ENCODE measurements at places on chromosomes 13 and 19.

- DNase-seq: no peak
Measured at GRCh38 chr19:48395170-48395455, 1.6 kb downstream of the GRIN2D start.

- no peak for DNase-seq
Measured at GRCh38 chr19:16345457-16345856, 20.8 kb downstream of the KLF2 start.

DNA sequence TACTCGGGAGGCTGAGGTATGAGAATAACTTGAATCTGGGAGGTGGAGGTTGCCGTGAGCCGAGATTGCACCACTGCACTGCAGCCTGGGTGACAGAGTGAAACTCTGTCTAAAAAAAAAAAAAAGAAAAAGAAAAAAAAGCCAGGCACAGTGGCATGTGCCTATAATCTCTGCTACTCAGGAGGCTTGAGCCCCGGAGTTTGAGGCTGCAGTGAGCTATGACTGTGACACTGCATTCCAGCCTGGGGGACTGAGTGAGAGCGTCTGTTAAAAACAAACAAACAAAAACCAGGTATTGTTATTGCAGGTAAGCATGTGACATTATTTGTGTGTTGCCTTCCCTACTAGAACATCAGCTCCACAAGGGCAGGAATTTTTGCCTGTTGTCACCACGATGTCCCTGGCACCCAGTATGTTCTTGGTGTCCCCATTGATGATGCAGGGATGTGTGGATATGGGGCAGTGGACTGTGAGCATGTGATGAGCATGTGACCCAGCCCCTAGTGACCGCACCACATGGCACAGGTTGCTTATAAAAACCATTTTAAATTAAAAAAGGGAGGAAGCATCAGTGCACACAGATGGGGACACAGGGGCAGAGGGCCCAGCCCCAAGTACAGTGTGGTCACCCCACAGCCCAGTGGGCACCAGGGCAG, 1.6 kb upstream of the KANK2 start:
- no peak for DNase-seq

DNA sequence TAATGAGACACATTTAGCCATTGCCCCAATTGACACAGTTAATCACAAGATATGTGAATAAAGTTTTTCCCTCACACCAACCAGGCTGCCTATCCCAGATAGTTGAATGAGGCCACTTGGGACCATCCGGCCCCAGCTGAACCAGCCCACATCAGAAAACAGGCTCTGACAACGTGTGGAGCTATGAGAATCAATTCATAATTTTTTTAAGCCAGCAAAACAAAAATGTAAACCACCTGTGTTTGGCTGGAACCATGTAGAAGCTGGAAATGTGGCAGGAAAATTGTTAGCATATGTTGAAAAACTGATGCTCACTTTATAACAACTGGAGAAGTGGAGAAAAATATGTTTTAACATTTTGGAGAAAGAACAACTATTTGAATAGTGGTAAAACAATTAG, 1161.3 kb downstream of the SLITRK1 start:
- DNase-seq: no peak

DNA sequence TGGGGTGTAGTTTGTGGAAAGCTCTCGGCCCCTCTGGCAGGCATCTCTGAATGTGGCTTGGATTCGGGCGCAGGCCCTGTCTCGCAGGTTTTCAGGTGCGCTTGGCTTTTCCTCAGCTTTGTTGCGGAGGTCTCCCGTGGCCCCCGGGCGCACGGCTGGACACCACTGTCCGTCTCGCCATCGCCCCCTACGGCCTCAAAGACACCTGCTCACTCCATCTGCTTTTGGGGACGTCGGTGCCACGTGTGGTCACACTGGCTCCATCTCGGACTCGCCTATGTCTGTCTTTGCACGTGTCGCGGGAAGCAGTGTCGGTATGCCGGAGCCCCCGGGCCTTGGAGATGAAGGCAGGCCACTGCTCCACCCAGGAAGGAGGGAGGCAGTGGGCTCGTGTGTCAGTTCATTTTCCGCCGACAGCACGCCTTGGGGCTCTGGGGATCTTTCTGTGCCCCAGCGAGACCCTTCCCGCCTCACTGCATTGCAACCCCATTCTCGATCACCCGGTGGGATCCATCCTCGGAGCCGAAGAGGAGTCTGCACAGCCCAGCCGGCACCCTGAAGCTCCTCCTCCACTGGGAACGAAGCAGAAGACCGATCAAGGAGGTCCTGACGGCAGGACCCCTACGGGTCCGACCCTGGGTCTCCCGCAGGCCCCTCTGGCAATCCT, 42.1 kb downstream of the ZNF146 start:
- DNase-seq: no peak

GRCh38 chr13:50529154-50529882, 314.2 kb downstream of the DLEU7 start:
- peak; percentile 75 for DNase-seq

GRCh38 chr13:110910013-110910890, 4.6 kb downstream of the ANKRD10 start:
- DNase-seq: no peak

GRCh38 chr19:19459073-19459472, 53.6 kb downstream of the GATAD2A start:
- DNase-seq: no peak

DNA sequence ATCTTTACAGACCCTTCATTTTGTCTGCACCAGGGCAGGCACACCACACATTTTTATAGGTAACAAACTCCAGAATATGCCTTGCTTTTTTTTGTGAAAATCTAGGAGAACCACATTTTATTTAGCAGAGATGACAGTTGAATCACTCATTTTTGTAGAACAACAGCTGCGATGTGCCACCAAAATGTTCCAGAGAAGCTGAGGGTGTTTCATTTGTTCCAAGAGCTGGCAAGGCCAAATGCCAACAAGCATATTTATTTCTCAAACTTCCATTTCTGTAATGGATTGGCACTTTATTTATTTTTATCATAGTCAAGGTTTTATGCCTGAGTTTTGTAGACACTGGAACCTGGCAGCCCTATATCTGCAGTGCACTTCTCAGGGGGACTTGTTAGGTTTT, 10.4 kb downstream of the OLFM4 start:
- DNase-seq: no peak

DNA sequence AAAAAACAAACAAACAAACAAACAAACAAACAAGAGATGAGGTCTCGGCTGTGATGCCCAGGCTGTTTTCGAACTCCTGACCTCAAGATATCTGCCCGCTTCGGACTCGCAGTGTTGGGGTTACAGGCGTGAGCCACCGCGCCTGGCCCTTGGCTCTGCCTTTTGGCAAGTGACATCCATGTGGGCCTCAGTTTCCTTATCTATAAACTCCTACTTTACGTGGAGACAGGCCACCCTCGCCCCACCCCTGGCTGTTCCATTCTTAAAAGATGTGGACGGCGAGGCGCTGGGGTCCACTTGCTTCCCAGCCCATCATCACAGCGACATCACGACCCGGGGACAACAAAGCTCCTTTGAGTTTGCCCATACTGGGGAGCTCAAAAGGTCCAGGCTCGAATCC, 1.7 kb downstream of the TSSK6 start:
- DNase-seq: no peak

GRCh38 chr19:54189145-54189734, at the start of gene MBOAT7:
TSS of gene MBOAT7 (minus strand) at chr19:54189580. CDS start at chr19:54188508, 1,072 bp downstream.
- DNase-seq: peak; percentile 84

DNA sequence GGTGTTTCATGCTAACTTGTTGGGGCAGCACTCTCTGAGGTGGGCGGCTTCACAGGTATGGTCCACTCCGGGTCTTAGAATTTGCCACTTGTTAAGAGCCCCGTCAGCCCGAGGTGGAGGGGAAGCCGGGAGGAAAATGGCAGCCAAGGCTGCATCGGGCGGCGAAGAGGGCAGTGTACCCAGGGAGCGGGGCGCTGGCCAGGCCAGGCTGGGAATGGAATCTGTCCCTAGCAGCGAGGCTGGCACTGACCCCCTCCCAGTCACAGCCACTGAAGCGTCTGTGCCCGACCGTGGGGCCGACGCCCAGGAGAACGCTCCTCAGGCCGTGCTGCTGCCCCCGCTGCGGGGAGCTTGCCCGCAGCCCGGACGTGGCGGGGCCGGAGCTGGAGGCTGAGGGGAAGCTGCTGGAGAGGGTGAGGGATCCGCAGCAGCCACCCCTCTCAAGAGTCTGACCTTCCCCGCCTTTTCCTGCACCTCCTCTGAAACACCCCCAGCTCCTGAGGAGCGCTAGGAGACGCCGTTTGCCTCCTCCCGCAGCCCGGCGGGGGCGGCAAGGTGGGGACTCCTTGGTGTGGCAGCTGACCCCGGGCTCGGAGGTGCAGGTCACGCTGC, 313.8 kb upstream of the SPRY2 start:
- DNase-seq: no peak

DNA sequence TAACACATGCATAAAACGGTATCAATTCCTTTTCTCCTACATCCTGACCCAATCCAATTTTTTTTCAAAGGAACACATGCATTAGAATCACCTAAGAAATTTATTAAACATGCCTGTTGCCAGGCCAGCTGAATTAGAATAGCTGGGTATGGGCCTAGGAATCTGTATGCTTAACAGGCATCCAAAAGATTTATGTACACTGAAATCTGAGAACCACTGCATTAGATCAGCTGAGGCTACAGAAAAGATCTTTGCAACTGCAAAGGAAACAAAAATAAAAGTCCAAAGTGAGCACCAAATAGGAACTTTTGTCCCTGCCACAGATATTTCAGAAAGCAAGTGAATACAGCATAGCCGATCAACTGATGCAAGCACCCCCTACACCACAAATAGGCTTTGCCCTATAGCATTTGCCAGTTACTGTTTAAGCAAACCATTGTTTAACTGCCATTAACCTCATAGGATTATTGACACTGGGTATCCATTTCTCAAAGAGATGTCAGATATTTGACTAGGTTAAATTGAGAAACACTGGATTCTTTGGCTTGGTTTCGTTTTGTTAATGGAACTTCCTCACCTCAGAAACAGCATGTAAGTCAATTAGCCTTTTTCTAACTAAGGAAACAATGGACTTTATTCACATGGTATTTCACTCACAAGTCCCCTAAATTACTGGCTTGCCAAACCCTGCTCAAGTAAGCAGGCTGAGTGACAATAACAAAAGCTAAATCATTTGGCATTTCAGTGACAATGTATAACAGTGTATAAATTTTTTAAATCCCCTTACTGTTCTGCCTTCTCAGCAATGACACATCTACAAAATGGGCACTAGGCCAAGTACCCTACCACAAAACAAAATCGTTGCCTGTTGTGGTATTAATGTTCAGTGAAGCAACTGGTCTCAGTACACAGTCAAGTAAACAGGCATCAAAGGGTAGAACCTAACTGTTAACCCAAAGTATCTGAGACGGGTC, 67.8 kb downstream of the SUCLA2 start:
- DNase-seq: no peak

DNA sequence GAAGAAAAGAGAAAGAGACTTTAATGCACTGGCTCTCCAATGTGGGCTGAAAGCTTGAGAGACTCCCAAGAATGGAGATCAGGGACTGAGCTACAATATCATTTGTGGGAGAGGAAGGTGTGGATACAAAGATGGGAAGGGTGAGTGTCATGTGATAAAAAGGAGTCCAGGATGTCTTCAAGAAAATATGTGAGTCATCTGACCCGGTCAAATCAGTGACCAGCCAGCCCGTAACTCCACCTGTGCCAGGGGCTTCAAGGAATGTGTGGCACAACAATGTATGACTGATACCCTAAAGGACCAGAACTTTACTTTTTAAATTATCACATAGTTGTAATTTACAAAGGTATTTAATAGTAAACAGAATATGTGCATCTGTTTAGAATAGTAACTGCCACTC, 97.2 kb downstream of the DOCK9 start:
- DNase-seq: no peak

DNA sequence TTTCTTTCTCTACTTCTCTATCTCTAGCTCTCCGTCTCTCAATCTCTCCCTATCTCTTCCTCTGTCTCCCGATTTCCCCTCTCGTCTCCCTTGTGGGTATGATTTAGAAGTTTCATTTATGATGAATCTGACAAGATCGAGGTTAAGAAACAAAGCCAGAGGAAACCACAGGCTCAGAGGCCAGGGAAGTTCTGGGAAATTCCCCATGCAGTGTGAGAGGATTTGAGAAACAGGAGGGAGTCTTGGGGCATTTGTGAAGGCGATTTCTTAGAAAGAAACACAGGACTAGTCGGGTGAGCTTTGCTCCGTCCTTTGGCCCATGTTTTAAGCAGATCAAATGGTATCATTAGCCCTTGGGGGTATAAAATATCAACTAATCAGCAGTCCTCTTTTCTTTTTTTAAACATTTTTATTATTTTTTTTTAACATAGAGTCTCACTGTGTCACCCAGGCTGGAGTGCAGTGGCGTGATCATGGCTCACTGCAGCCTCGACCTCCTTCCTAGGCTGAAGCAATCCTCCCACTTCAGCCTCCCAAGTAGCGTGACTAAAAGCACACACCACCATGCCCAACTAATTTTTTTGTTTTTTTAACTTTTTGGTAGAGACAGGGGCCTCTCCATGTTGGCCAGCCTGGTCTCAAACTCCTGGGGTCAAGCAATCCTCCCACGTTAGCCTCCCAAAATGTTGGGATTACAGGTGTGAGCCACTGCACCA, 25.8 kb downstream of the TNFSF9 start:
- DNase-seq: no peak

DNA sequence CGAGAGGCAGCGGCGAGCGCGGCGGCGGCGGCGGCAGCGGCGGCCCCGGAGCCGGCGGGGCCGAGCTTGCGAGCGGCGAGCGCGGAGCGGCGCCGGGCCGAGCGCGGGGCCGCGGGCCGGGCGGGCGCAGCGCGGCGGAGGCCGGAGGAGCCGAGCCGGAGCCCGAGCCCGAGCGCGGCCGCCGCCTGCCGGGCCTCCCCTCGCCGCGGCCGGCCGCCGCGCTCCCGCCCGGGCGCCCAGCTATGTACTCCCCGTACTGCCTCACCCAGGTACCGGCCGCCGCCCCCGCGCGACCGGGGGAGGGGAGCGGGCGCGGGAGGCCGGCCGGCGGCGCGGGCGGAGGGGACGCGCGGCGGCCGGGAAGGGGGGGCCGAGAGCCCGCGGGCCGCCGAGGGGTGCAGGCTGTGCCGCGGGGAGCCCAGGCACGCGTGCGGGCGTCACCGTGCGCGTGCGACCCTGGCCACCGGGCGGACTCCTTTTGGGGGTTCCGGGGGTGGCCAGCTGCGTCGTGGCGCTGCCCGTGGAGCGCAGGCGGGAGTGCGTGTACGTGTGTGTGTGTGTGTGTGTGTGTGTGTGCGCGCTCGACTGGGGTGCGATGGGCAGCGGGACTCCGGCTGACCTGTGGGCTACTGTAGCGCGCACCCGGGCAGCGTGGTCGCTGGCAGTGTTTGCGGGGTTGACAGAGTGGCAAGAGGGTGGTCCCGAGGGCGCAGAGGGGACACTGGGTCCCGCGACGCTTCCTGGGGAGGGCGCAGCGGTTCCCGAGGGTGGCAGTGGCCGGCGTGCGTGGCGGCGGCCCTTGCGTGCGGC, 526 bp downstream of the NFIX start:
- DNase-seq: no peak

- no peak for DNase-seq
Measured at GRCh38 chr19:29323021-29323430, 110.1 kb upstream of the UQCRFS1 start.

GRCh38 chr19:38361633-38362075, 12.7 kb upstream of the PSMD8 start:
- peak; percentile 79 for DNase-seq

Measured in NCI-H510A treated with DMSO at 0.1 percent for 48 hours (cell line).